Activated T-helper 1 cell treated with anti-CD3 and anti-CD28 coated beads, Interleukin-12 subunit alpha, Interleukin-12 subunit beta, Interleukin-2, Interleukin-4 antibody, amounts not matched to agents 30 ng/mL and 10 ng/mL and 1 ng/mL, durations not matched to agents 14 hours and 24 hours and 36 hours (primary cell): ENCODE measurements at places on chromosomes 13 and 19.
A peak's percentile ranks its signal among the peaks of the same experiment; 100 is the strongest.

DNA sequence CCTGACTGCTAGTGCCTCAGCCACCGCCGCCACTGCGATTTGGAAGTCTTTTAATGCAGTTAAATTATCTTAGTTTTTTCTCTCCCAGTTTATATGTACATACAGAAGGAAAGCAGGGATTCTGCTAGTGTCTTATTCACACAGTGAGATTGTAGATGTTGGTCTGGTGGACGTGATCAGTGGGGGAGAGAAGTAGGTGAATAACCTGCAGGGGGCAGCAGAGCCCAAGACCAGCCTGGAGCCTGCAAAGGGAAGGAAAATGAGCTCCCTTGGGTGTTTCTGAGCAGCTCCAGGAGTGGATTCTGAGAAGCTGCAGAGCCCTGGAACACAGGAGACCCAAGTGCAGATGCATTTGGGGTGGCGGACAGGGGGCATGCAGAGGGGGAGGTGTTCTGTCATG, 26.3 kb downstream of the ZNF844 start:
- H3K4me1 ChIP-seq: no peaks in the 10 kb centered on the region
- H3K27ac ChIP-seq: peak overlapping the region; percentile 0
- peaks cover 10% of the 10 kb centered on the region for H3K36me3 ChIP-seq
- peak overlapping the region; percentile 43 for H3K4me3 ChIP-seq
- DNase-seq: peak; percentile 29

DNA sequence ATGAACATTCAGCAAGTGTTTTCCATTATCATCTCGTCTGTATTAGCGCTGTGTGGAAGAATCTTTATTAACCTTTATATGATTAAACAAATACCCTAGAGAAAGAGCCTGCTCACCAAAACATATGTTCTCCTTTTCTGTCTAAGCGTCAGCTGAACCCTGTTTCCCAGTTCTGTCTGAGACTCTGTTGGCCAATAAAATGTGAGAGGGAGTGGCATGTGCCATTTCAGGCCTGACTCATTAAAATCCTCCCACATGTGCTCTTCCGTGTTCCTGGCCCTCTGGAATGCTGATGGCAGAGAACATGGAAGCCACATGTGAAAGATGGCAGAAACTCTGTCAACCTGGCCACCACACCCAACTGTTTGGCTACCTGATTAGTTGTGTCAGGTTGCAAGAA, 181.9 kb upstream of the EDNRB start:
- H3K27ac ChIP-seq: no peak overlapping the region
- H3K4me3 ChIP-seq: no peak overlapping the region
- DNase-seq: no peak
- H3K4me1 ChIP-seq: no peaks in the 10 kb centered on the region
- no peaks in the 10 kb centered on the region for H3K27me3 ChIP-seq

- H3K4me1 ChIP-seq: peaks cover 39% of the 10 kb centered on the region
- peaks cover 32% of the 10 kb centered on the region for H3K36me3 ChIP-seq
- DNase-seq: no peak
- H3K27me3 ChIP-seq: no peaks in the 10 kb centered on the region
Measured at GRCh38 chr19:6807291-6807690, 34.8 kb downstream of the VAV1 start.

GRCh38 chr13:46016216-46016615, 36.3 kb downstream of the ZC3H13 start:
- H3K4me1 ChIP-seq: peaks cover 7% of the 10 kb centered on the region
- DNase-seq: no peak
- no peak overlapping the region for H3K4me3 ChIP-seq
- H3K27me3 ChIP-seq: no peaks in the 10 kb centered on the region

DNA sequence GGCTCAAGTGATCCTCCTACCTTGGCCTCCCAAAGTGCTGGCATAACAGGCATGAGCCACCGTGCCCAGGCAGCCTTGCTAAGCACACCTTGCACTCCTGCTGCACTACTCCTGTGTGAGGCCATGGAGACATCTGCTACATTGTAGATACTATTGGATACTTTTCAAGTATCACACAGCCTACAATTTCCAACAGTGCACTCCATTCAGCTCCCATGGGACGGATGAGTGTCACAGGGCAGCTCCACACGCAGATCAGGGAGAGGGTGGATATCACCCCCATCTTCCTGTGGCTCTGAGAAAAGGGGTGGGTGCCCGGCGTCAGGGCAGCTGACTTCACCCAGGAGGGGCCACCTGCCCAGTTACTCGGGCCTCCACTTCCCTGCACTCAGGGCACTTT, 39.1 kb upstream of the CCNE1 start:
- peaks cover 13% of the 10 kb centered on the region for H3K4me1 ChIP-seq
- H3K27me3 ChIP-seq: no peaks in the 10 kb centered on the region
- no peaks in the 10 kb centered on the region for H3K36me3 ChIP-seq
- H3K4me3 ChIP-seq: no peak overlapping the region
- no peak for DNase-seq
- H3K27ac ChIP-seq: no peak overlapping the region

DNA sequence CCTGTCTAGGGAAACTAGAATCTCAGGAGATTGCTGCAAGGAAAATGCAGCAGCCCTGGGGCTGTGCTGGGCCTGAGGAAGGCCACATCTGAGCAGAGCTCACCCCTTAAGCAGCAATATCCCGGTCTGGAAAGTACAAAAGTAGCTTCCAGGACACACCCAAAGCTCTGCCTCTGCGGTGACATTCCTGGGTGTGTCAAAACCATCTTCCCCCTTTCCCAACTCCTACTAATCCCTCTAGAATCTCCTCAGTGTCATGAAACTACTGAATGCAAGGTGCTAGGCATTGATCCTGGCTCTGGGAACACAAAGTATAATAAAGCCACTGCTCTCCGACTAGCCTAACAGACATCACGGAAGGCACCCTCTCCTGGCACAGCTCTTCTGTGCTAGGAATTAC, 5.0 kb downstream of the PBX4 start:
- H3K4me3 ChIP-seq: peak overlapping the region; percentile 2
- DNase-seq: no peak
- no peak overlapping the region for H3K27ac ChIP-seq
- no peaks in the 10 kb centered on the region for H3K27me3 ChIP-seq
- peaks cover 35% of the 10 kb centered on the region for H3K36me3 ChIP-seq
- H3K4me1 ChIP-seq: peaks cover 59% of the 10 kb centered on the region

- peaks cover 1% of the 10 kb centered on the region for H3K27me3 ChIP-seq
- peak; percentile 49 for DNase-seq
- peak overlapping the region; percentile 66 for H3K27ac ChIP-seq
- H3K4me3 ChIP-seq: peak overlapping the region; percentile 87
- H3K36me3 ChIP-seq: peaks cover 17% of the 10 kb centered on the region
Measured at GRCh38 chr19:8445488-8446001, 770 bp downstream of the HNRNPM start.

- no peaks in the 10 kb centered on the region for H3K27me3 ChIP-seq
- DNase-seq: no peak
- peak overlapping the region; percentile 92 for H3K27ac ChIP-seq
- H3K4me1 ChIP-seq: peaks cover 56% of the 10 kb centered on the region
Measured at GRCh38 chr19:18284712-18285360, 3.4 kb upstream of the JUND start.

DNA sequence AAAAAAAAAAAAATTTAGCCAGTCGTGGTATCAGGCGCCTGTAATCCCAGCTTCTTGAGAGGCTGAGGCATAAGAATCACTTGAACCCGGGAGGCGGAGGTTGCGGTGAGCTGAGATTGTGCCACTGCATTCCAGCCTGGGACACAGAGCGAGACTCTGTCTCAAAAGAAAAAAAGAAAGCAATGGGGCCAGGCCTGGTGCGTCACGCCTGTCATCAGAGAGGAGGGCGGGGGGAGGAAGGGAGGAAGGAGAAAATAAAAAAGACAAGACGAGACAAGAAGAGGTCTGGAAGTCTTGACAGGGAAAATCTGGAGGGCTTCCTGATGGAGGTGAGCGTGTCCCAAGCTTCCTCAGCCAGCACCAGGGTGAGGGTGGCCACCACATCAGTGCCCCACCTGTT, 54.9 kb upstream of the PTPRS start:
- no peak overlapping the region for H3K4me3 ChIP-seq
- no peaks in the 10 kb centered on the region for H3K36me3 ChIP-seq
- H3K27ac ChIP-seq: no peak overlapping the region
- DNase-seq: no peak
- no peaks in the 10 kb centered on the region for H3K4me1 ChIP-seq
- H3K27me3 ChIP-seq: peaks cover 7% of the 10 kb centered on the region

DNA sequence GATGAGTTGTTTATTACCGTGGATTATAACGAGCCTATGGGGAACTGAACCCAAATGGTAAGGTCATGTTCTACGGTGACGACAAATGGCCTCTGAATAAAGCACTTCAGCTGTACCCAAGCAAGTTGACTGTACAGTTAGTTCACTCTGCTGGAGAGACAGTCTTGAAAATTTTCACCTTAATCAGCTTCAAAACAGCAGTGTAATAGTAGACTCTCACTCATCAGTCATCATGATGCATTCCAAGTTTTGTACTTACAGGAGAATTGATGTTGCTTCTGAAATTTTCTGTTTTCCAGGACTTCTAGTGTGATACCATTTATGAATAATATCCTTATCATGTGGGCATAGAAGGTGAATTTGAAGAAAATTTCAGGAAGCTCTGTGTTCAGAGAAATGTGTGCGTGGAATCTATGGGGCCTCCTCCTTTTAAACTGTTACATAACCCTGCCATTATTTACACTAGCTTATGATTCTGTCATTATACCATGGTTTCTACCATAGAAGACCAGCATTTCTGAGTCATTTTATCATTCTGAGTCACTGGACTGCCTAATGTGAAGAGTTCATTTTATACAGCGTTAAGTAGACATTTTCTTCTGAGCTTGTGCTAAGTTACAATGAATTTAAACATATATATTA, 96.9 kb downstream of the WDFY2 start:
- H3K4me3 ChIP-seq: no peak overlapping the region
- no peak overlapping the region for H3K27ac ChIP-seq
- H3K27me3 ChIP-seq: no peaks in the 10 kb centered on the region
- peaks cover 4% of the 10 kb centered on the region for H3K36me3 ChIP-seq
- no peak for DNase-seq
- peaks cover 6% of the 10 kb centered on the region for H3K4me1 ChIP-seq

DNA sequence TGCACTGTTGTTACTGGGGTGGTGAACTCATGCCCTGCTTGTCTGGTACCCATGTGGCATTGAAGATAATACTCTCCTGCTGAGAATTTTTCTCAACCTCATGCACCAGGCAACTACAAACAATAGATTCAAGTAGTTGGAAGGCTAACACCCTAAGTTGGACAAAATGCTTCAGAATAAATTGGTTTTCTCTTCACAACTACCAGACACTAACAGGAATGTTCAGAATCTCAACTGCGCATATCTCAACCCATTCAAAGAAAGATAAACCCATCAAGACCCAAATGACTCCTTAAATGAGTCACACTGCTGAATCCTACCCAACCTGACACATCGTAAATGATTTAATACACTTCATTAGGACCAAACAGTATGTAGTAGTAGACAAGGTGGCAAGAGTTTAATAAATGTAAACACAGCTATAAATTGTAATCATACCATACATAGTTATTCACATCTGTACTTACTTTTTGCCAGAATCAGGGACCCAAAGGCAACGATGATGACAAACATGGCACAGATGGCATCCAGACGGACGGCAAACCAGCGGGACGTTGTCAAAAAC, 227.4 kb downstream of the ABCC4 start:
- peaks cover 13% of the 10 kb centered on the region for H3K36me3 ChIP-seq
- no peak overlapping the region for H3K27ac ChIP-seq
- no peaks in the 10 kb centered on the region for H3K27me3 ChIP-seq
- no peaks in the 10 kb centered on the region for H3K4me1 ChIP-seq

DNA sequence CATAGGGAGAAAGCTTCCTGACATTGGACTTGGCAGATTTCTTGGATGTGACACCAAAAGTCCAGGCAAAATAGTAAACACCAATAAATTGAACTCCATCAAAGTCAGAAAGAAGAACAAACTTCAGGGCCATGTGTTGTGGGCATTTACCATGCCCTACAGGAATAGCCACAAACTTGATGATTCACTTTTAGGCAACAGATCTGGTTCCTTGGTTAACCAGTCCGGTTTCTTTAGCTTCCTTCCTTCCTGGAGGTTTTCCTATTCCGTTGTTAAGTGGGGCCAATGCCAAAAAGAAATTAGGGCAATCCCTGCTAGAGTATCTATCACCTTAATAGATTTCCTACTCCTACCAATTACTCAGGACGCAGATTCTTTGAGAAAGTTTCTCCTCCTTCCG, 25.2 kb downstream of the IGFL1 start:
- H3K4me1 ChIP-seq: no peaks in the 10 kb centered on the region
- peaks cover 49% of the 10 kb centered on the region for H3K27me3 ChIP-seq

- no peaks in the 10 kb centered on the region for H3K27me3 ChIP-seq
- H3K4me3 ChIP-seq: no peak overlapping the region
- peaks cover 38% of the 10 kb centered on the region for H3K36me3 ChIP-seq
- DNase-seq: no peak
- H3K4me1 ChIP-seq: peaks cover 14% of the 10 kb centered on the region
Measured at GRCh38 chr13:49533591-49534269, 38.0 kb downstream of the PHF11 start.

DNA sequence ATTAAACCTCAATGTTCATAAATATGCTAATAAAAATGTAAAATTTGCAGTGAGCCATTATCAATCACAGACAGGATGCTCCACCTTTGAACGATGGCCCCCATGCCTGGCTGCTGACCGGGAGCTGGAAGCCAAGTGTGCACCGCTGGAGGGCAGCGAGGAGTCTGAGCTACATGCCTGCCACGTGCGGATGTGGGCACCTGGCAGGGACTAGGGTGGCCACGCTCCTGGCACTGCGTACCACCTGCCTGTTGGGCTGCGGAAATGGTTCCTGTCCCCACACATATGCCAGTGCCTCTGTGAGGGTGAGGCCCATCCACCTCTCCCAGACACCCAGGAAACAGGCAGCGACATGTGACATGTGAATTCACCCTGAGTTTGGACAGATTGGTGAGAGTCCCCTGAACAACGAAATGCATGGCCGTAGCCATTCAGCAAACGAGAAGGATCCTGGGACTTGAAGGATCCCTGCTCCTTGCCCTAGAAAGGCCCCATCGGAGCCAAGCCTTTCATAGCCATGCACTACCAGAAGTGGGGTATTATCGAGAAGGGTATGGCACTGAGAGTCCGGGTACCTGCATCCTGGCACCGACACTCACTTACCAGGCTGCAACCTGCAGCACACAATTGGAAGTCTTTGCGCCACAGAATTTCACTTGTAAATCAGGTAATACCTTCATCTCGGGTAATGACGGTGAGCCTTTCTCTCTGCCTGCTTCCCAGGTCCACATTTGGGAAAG, 35.8 kb downstream of the TSHZ3 start:
- no peak for DNase-seq
- peaks cover 7% of the 10 kb centered on the region for H3K4me1 ChIP-seq
- H3K36me3 ChIP-seq: no peaks in the 10 kb centered on the region
- H3K27ac ChIP-seq: no peak overlapping the region

GRCh38 chr19:6138511-6138910, 3.0 kb downstream of the ACSBG2 start:
- H3K4me3 ChIP-seq: no peak overlapping the region
- H3K4me1 ChIP-seq: no peaks in the 10 kb centered on the region
- no peaks in the 10 kb centered on the region for H3K27me3 ChIP-seq
- DNase-seq: no peak
- H3K36me3 ChIP-seq: no peaks in the 10 kb centered on the region
- H3K27ac ChIP-seq: no peak overlapping the region
